SW 1271 (cell line): ENCODE measurements at places on chromosomes 5 and 9.
A peak's percentile ranks its signal among the peaks of the same experiment; 100 is the strongest.

DNA sequence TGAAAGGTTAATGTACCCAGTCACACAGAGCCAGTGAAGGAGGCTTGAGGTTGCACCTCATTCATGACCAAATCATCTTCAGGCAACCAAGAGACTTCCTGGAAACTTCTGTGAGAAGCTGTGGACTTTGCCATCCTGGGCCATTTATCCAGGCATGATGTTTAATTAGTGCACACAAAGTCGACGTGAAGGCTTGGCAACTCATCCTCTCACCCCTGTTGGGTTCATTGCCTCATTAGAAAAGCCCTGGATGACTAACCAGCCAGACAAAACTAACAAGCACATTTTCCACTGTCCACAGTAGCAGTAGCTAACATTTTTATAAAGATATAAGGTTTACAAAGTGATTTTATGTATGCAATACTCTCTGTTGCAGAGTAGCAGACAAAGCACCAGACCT, 65.7 kb upstream of the ZNF462 start:
- DNase-seq = peak; percentile 6

DNA sequence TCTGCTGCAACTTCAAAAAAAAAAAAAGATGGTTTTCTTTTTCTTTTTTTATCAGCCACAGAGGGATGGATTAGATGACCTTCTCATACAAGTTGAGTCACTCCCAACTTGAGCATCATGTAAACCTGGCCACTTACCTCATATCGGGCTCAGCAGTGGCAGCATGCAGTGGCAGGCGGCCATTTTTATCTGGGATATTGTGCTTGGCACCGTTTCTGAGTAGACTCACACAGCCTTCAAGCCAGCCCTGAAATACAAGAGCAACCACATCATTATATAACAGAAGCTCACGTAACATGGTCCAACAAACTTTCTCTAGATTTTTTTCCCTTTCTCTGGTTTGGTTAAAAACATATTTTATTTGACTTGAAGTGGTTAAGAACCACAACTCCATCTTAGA, 62.6 kb downstream of the ANKRD55 start:
- DNase-seq = no peak

GRCh38 chr9:104682642-104683041, 11.7 kb upstream of the OR13D1 start:
- peak; percentile 40 for DNase-seq

DNA sequence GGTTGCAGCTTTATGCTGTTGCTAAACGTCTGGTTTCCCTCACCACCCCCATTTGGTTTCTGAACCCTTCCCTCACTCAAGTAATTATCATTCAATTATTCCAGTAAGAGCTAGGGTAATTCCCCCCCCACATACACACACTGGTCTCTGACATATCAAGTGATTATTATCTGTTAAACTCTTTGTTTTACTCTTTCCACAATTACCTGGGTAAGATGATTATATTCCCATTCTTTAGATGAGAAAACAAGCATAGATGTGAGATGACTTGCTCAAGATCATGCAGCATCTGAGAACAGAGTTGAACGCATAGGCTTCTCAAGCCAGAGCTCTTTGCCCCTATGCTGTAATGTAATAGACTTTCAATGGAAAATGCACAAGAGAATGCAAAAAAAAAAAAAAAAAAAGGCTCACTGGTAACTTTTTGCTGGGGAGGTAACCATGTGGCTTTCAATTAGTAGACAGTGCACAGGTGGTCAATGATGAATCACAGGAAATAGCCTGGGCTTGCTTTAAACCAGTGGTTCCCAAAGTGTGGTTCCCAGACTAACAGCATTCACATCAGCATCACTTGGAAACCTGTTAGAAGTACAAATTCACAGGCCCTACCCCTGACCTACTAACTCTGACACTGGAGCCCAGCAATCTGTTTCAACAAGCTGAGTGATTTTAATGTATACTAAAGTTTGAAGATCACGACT, 87.6 kb downstream of the PIK3R1 start:
- DNase-seq = no peak

GRCh38 chr9:27149651-27150050, 40.6 kb downstream of the TEK start:
- DNase-seq = no peak

GRCh38 chr9:137114613-137115393, at the start of gene DPP7:
Gene DPP7 (minus strand): TSS chr9:137114733. CDS start chr9:137114713, 20 bp downstream.
- no peak for DNase-seq

GRCh38 chr5:126178521-126178920, 244.7 kb upstream of the GRAMD2B start:
- DNase-seq = no peak

GRCh38 chr5:16763211-16763610, 146.4 kb upstream of the RETREG1 start:
- no peak for DNase-seq

GRCh38 chr5:19322716-19323485, 665.1 kb downstream of the CDH18 start:
- DNase-seq = peak; percentile 53

DNA sequence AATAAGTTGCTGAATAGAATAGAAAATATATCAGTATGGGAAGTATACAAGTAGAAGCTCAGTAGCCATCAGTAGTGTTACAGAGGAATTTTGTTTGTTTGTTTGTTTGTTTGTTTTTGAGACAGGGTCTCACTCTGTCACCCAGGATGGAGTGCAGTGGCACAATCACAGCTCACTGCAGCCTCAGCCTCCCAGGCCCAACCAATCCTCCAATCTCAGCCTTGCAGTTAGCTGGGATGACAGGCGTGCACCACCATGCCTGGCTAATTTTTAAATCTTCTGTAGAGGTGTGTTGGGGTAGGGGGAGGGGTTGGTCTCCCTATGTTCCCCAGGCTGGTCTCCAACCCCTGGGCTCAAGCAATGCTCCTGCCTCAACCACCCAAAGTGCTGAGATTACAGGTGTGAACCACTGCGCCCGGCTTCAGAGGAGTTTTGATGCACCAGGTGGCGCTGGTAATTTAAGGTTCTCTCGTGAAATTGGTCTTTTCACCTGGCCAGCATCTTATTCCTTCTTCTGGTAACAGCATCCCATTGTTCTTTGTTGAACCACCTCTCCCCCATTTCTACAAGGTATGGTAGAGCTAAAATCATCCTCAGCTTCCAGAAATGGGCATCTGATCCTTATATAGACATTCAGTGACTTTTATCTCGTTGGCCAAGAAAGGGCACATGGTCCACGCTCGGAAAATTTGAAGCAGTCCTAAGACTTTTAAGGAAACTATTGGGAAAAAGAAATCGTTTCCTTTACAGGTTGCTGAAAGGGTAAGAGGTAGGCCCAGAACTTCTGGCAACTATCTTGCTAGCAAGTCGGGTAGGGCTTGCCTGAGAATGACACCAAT, 157.1 kb downstream of the ARRDC3 start:
- DNase-seq = no peak

DNA sequence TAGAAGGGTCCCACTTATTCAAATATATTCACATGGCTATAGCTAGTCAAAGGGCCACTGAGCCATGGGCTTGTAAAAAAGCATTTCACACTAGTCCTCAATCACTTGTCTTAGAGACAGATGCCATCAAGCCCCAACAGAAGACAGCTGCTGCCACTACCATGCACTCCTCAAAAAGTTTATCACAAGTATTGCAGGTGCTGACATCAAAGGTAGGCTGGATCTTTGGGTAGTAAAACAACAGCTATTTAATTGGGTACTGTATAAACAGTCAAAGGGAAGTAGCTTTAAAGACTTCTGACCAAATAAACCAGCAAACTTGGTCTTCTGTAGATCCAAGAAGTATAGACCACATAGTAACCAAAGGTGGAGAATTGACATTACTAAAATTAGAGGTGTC, 59.2 kb upstream of the FER start:
- no peak for DNase-seq

DNA sequence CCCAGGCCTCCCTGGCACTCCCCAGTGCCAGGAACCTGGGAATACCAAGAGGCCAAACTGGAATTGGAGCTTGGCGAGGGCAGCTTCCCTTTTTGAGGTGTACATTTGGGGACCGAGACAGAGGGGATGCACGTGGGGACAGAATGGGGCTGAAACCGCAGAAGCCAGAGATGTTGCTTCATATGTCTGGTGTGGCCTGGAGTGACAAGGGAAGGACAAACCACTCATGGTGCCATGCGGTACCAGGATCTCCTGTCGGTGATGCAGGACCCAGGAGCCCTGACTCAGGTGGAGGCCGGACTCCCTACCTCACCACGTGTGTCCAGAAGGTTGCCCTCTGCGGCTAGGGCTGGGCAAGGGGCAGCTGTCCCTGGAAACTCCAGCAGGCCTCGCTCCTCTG, 4.0 kb upstream of the CSF2 start:
- DNase-seq = no peak

DNA sequence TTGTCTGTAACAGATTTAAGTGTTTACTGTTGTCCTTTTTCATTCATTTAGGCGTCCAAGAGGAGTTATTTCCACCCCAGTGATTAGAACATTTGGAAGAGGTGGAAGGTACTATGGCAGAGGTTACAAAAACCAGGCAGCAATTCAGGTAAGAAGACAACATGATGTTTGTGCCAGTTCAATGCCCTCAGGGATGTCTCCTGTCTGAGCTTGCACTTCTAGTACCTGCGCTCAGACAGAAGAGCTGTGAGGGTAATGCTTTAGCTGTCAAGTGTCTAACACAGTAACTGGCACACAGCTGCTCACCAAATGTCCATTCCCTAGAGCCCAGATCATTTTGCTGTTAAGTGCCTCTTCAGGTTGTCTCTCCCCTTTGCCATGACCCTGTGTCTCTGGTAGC, 14.2 kb upstream of the PHF2 start:
- DNase-seq = no peak

GRCh38 chr5:156681265-156681664, 168.8 kb upstream of the PPP1R2B start:
- DNase-seq = no peak

- DNase-seq = no peak
Measured at GRCh38 chr9:87716141-87716540, 9.8 kb upstream of the CTSL start.

- DNase-seq = no peak
Measured at GRCh38 chr9:98783518-98784226, 12.7 kb downstream of the ANKS6 start.

DNA sequence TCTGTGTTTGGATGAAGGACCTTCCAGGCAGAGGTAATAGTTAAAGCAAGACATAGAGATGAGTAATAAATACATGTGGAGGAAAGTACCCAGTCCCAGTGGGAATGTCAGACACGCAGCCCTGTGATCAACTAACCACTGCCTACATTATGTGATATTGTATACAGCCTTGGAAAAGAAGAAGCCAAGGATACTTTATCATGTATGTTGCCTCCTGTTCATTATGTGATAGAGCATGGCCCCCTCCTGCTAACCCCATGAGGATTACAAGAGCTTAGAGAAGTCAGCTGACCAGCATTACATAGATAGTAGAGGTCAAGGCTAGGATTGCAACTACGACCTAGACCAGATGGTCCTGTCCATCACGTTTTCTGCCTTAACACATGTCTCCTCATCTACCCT, 497.0 kb upstream of the TNC start:
- DNase-seq = no peak

DNA sequence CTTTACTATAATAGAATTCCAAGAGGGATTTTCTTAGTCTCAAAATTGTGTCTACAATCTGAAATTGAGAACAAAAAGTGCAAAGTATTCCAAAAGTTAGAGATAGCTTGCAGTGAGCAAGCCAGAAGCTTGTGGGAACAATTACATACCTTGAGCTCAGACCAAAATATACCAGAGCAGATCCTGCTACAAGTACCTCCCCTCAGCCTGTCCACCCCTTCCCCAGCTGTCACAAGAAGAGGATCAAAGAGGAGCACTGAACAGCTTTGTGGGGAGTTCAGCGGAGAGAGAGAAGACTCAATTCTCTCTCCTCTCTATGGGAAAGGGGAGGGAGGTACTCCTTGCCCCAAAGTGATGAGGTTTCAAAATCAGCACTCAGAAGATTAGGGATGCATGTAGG, 869.2 kb upstream of the DMAC1 start:
- no peak for DNase-seq

- DNase-seq = no peak
Measured at GRCh38 chr9:133960568-133961129, 31.5 kb downstream of the VAV2 start.

DNA sequence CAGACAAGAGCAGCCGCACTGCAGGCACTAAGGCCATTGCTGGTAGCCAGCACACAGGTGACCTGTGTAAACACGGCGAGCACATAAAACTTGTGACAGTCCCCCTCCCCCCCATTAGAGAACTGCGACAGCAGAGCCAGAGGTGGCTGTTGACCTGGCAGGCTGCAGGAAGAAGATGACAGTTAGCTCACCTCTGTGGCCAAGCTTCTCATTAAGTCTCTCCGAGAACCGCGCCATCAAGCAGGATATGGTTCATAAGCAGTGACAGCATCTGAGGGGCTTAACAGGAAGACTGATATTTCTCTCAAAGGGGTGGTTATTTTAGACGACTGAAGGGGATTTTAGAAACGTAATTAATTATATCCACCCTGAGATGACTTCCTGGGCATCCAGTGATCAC, 5.2 kb downstream of the SURF4 start:
- no peak for DNase-seq

GRCh38 chr9:95750725-95751519, 124.6 kb upstream of the ERCC6L2 start:
- DNase-seq = no peak

DNA sequence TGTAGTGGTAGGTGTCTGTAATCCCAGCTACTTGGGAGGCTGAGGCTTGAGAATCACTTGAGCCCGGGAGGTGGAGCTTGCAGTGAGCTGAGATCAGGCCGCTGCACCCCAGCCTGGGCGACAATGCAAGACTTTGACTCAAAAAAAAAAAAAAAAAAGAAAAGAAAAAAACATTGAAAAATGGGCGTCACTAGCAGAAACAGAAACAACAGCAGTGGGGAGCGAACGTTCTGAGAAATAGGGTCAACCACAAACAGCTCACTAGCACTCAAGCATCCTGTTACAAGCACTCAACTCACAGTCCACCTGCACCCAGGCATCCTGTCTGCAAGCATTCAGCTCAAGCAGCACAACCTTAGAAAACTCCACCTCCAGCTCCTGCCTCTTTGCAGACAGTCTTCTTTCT, 17.2 kb downstream of the TRIM14 start:
- no peak for DNase-seq

DNA sequence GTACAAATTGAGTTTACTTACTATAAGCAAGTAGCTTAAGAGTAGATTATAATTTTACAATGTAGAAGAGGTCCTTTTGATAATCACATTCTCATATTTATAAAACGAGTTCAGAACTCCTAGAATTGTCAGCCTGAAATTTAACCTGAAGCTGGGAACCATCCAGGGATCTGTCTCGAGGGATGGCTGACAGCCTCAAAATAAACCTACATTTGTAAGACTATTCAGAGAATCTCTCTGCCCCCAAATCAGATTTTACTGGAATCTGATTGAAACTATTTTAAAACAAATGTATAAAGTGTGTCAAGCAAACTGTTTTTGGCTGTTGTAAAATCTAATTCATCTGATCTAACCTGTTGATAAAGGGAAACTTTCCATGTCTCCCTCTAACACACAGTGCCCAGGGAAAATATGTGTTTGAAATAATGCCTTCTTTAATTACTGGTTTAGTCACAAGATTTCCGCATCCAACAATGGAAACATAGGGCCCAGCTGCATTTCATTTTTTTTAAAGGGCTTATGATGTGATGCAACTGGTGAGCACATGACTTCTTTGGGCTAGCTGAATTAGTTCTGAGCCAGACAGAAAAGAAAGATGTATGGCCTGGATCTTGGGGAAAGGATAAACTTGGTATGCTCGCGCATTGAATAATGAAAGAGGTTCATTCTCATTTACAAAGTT, 30.3 kb downstream of the SLC25A46 start:
- no peak for DNase-seq
